Cortex of kidney (tissue), 1 donor: ENCODE measurements at places on chromosomes 16 and 17.

GRCh38 chr17:40564883-40565768 is at the start of gene CCR7:
Gene CCR7, minus strand, starts transcription at chr17:40565472. Its CDS starts 63 bp downstream, at chr17:40565409.
- no peak for DNase-seq

- DNase-seq = no peak
Measured at GRCh38 chr16:50153596-50154419, 702 bp downstream of the TENT4B start.

- DNase-seq = no peak
Measured at GRCh38 chr17:31690151-31690551, 168.9 kb downstream of the COPRS start.

GRCh38 chr16:65494609-65495008 is 372.7 kb upstream of the CDH11 start:
- no peak for DNase-seq

GRCh38 chr17:31171701-31172100 is 76.9 kb downstream of the NF1 start:
- no peak for DNase-seq

DNA sequence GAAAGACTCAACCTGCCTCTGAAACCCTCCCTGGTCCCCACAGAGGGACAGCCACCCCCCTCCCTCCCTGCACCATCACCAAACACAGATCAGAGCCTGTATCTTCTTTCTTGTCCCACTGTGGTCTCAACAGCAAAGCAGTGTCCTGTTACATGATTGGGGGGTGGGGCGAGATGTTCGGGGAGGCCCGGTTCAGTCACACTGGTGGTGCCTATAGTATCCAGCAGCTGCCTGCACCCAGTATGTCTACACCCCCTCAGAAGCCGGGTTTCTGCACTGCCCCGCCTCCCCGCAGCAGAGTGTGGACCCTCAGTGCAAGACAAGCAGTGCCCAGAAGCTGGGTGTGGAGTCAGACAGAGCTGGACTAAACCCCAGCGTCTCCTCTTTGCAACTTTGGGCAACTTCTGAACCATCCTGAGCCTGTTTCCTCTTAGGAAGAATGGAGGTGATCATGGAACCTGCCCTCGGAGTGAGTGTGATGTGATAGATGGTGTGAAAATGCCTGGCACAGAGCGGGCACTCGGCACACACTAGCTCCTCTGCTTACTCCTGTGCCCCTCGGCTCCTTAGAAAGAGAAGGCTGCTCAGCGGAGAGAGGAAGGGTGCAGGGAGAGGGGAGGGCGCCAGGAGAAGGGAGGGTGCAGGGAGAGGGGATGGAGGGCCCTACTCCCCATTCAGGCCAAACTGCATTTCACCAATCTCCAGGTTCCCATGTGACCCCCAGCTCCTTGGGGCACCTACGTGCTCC is 84.0 kb upstream of the TNRC6C start:
- no peak for DNase-seq

GRCh38 chr17:17819561-17819995 is 17.2 kb downstream of the SREBF1 start:
- DNase-seq = no peak

DNA sequence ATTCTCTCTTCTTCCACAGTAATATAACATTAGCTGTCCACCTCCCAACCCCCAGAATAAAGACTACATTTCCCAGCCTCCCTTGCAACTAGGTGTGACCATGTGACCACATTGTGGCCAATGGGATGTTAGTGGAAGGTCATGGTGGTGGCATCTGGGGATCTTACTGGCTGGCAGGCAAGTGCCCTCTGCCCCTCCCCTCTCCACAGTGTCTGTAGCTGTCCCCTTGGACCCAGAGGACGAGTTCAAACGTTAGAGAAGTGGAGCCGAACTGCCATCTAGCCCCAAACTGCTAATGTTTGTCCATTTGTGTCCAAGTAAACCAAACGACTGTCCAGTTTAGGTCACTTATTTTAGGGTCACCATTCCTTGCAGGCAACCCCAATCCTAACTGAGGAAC is 26.6 kb upstream of the KCNG4 start:
- no peak for DNase-seq

- no peak for DNase-seq
Measured at GRCh38 chr17:65220732-65221131, 83.6 kb downstream of the RGS9 start.

GRCh38 chr17:680529-680928 is 34.1 kb downstream of the VPS53 start:
- no peak for DNase-seq

DNA sequence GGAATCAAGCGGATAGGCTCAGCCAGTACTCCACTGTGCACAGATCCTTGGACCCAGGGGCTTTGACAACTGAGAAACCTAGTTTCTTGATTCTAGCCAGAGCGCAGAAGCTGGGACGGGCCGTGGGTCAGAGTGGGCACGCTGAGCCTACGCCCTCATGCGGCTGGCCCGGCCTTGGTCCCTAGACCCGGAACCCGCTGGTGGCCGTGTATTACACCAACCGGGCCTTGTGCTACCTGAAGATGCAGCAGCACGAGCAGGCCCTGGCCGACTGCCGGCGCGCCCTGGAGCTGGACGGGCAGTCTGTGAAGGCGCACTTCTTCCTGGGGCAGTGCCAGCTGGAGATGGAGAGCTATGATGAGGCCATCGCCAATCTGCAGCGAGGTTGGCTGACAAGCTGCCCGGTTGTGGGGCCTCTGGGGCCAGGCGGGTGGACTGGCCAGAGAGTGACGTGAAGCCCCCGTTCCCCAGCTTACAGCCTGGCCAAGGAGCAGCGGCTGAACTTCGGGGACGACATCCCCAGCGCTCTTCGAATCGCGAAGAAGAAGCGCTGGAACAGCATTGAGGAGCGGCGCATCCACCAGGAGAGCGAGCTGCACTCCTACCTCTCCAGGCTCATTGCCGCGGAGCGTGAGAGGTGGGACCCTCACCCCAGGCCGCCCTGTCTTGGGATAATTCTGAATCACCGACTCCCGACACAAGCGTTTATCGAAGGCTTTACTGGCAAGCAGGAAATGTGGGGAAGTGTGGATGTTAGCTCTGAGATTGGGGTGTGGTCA is 946 bp downstream of the STUB1 start:
- DNase-seq = no peak

DNA sequence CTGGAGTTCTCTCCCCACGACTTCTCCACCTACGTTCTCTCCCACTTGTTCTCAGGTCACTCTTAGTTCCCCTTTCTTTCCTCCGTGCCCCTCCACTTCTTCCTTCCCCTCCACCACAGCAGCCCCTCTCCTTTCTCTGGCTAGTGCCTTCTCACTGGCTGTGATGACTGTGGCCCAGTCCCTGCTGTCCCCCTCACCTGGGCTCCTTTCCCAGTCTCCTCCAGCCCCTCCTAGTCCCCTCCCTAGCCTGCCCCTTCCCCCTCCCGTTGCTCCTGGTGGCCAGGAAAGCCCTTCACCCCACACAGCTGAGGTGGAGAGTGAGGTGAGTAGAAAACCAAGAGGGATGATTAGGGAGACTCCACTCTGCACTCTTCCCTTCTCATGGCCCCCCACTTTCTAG is 3.4 kb downstream of the COA3 start:
- no peak for DNase-seq

DNA sequence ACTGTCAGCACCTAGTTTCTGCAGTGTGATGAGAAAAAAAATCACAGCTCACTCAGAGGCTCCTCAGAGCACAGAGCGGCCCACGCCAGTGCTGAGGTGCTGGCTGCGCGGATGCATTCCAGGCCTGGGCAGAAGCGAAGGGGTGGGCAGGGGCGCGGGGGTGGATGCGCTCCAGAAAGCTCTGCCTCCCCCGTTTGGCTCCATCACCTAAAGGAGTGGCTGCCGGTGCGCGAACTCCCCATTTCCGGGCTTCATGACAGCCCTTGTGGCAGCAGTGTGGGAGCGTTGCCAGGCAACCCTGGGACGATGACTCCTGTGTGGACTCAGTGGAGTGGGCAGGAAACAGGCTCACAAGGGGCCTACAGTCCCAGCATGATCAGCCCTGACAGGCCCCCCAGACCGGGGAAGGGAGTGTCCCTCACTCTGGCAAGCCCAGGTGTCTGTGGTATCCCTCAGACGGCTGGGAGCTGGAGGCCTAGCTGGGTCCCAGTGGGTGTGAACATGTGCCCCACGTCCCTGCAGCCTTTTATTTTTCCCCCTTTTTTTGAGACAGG is 32.8 kb upstream of the NUDT16L1 start:
- DNase-seq = no peak

DNA sequence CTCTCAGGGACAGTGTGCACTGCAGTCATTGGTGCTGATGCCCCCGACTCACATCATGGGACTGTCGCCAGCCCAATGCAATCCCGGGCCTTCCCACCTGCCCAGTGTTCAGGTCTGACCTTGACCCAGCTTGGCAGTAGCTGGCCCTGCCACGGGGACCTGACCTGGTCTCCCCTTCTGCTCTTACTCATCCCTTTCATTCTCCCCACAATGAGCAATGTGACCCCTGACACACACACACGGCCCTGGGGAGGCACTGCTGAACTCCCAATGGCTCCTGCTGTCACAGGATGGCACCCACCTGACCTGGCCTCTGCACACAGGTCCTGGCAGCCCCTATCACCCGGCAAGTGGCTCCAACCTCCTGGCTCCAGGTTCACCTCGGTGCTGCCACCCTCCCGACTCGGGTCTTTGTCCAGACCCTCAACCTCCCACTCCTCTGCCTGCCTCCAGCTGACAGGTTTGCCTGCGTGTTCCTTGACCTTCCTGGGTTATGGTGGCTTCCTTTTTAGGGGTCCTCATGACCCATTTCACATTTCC is 6.6 kb downstream of the CD300C start:
- no peak for DNase-seq

DNA sequence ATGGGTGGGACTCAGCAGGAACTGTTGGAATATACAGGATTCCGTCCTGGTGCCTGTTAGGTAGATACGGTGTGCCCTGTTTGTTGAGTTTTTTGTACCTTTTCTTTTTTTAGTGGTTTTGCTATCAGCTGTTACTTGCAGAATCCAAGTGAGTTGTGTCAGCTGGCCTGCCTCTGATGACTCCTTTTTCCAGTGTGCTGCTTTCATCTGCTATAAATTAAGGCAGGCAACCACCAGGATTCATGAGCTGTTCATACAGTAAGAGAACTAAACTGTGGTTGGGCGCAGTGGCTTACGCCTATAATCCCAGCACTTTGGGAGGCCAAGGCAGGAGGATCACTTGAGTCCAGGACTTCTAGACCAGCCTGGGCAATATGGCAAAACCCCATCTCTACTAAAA is 79.9 kb downstream of the WNT3 start:
- DNase-seq = no peak

GRCh38 chr16:74923766-74924460 is 61.0 kb downstream of the WDR59 start:
- no peak for DNase-seq

DNA sequence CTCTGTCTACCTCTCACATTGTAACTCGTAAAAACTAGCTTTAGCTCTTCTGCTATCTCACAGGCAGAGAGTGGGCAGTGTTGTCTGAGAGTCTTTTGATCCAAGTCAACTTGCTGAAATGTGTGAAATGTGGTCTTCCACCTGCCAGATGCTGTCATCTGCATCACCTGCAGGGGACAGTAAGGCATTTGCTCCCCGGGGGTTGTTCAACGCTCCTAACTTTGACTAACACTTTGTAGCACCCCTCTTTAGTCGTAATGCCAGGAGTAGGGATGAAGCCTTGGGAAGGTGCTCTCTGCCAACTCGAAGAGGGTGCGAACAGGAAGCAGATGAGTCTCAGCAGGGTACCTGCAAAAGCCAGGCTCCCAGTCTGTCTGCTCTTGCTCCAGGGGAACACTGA is 36.1 kb downstream of the SNX11 start:
- DNase-seq = no peak

- DNase-seq = no peak
Measured at GRCh38 chr17:33676444-33676843, 383.3 kb upstream of the ASIC2 start.

DNA sequence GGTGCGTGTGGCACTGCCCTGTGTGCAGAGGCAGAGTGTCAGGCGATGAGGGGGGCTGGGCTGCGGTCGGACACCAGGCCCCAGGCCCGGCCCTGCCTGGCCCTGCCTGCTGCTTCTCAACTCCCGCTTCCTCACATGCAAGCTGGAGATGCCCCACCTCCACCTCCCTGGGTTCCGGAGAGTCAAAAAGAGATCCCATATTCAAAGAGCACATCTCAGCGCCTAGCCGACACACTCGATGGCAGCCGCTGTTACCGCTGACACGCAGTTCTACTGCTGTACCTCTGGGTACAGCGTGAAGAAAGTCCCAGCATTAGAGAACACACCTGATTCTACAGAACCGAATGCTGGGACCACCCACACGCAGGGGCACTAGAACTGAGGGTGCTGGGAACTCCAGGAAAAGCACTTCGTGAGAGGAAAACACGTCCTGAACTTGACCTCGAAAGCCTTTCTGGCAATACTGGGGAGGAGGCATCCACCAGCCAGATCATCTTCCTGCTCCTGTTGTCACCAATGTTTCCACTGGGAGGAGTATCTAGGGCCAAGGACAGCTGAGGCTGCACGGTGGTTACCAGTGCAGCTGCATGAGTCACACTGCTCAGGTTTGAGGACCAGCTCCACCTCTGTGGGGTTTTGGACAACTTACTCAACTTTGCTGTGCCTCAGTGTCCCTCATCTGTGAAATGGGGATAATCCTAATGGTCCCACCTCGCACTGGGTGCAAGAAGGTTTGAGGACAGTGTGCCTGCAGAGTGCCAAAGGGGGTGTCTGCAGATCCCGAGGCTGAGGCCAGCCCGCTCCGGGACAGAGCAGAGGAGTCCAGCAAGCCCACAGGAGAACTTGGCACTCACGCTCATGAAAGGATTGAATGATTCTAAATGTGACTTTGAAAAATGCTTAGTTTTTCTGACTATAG is 100.4 kb upstream of the DNAH17 start:
- no peak for DNase-seq

DNA sequence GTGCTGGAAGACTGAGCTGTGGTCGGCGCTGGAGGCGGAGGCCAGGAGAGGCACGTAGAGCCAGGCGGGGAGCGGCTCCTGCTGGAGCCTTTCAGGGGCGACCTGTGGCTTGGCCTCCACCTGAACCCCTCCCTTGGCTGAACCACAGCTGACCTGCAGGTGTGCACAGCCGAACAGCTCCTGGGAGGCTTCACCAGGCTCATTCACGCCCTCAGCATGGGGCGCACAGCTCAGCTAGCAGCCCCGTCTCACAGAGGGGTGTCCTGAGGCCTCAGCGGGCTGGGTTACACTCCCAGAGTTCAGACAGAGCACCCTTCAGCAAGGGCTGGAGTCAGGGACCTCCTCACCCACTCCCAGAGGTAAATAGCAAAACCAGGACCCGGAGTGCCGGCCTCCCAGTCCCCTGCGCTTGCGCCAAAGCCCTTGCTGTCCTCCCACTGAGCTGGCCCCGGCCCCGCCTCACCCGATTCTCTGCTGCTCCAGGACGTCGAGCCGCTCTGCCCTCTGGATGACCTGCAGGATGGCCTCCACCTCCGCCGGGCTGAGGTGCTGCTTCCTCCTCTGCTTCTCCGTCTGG is 31.7 kb downstream of the RPH3AL start:
- no peak for DNase-seq
